ENCODE measurements at places on chromosomes 7 and 10. TPM values are rescaled to one million over a fixed set of nuclear protein-coding genes. Genes with fewer than 3 reads are reported as not detected.
A peak's percentile ranks its signal among the peaks of the same experiment; 100 is the strongest.

The INSYN2A gene
- 0.36 TPM for total RNA-seq

The FFAR4 gene
- not detected for total RNA-seq

DNA sequence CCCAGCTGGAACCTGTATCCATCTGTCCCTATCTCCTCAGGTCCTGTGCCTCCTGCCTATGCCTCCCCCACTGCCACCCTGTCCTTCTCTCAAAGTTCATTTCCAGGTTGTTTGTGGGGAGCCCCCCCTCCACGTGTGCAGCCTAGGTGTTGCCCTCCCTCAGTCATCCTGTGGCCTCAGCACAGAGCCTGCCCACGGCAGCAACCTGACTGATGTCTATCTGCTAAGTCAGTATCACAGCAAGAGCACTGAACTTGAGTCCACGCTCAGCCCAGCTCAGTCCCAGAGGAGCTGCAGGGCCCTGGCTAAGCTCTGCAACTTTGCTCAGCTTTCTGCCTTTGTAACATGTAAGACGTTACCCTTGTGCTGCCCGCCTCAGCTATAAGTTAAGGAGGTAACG is 28.7 kb downstream of the FAM53B start:
- peak; percentile 31 for DNase-seq
- H3K4me3 ChIP-seq, result no peak overlapping the region
- no peaks in the 10 kb centered on the region for H3K27me3 ChIP-seq
- H3K36me3 ChIP-seq, result no peaks in the 10 kb centered on the region
- H3K4me1 ChIP-seq, result peaks cover 11% of the 10 kb centered on the region
- no peak overlapping the region for H3K27ac ChIP-seq

DNA sequence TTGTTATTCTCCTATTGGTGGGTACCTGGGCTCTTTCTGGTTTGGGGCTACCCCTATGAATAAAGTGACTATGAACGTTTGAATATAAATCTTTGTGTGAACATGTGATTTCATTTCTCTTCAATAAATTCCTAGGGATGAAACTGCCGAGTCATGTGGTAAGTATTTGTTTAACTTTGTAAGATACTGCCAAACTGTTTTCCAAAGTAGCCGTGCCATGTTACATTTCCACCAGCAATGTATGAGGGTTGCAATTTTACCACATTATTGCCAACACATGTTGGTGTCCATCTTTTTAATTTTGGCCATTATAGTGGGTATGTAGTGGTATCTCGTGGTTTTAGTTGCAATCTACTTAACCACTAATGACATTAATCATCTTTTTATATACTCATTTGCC is 94.7 kb downstream of the ZNRF2 start:
- H3K36me3 ChIP-seq, result no peaks in the 10 kb centered on the region
- no peak overlapping the region for H3K4me3 ChIP-seq
- no peaks in the 10 kb centered on the region for H3K27me3 ChIP-seq
- peaks cover 3% of the 10 kb centered on the region for H3K4me1 ChIP-seq
- DNase-seq, result no peak

GRCh38 chr10:31139497-31139896 is 107.8 kb upstream of the ZNF438 start:
- H3K4me3 ChIP-seq, result no peak overlapping the region
- peaks cover 27% of the 10 kb centered on the region for H3K4me1 ChIP-seq
- H3K27me3 ChIP-seq, result no peaks in the 10 kb centered on the region

- no peak for DNase-seq
- H3K36me3 ChIP-seq, result no peaks in the 10 kb centered on the region
- no peak overlapping the region for H3K4me3 ChIP-seq
- H3K4me1 ChIP-seq, result peaks cover 57% of the 10 kb centered on the region
Measured at GRCh38 chr7:17682586-17682985, 257.7 kb downstream of the SNX13 start.

- no peak for DNase-seq
- no peak overlapping the region for H3K27ac ChIP-seq
Measured at GRCh38 chr10:17626656-17627055, 9.5 kb upstream of the HACD1 start.

- no peak for DNase-seq
- no peak overlapping the region for H3K27ac ChIP-seq
- H3K27me3 ChIP-seq, result no peaks in the 10 kb centered on the region
Measured at GRCh38 chr10:111506266-111507034, 429.6 kb downstream of the ADRA2A start.

DNA sequence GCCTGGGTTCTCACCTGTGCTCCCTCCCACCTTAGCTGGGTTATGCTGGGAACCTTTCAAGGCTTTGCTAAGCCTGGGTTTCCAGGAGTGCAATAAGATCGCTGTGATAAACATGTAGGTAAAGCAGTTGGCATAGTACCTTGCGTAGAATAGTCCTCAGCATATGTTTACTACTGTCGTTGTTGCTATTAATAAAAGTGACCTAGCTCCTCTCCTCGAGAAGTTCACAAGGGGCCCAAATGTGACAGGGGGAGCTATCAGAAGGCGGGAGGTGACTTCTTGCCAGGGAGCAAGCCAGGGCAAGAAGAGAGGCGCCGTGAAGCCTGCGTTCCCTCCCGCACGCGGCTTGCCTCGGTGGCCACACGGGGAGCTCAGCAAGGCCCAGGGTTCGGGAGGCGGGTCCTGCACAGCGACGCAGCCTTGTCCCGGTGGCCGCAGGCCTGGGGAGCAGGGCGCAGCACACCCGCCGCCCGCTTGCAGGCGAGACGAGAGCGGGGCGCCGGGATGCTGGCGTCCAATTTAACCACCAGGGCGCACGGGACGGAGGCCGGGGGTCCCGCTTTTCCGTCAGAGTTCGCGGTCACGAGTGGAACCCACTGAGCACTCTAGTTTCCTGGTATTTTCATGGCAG is 106.2 kb downstream of the SNX10 start:
- H3K27me3 ChIP-seq, result no peaks in the 10 kb centered on the region
- no peak overlapping the region for H3K27ac ChIP-seq
- H3K36me3 ChIP-seq, result no peaks in the 10 kb centered on the region
- peaks cover 4% of the 10 kb centered on the region for H3K4me1 ChIP-seq
- H3K4me3 ChIP-seq, result peak overlapping the region; percentile 79

All from osteoblast (primary cell).